RWPE2 (cell line): ENCODE measurements at places on chromosomes 11 and 22.
A peak's percentile ranks its signal among the peaks of the same experiment; 100 is the strongest.

GRCh38 chr11:17405232-17406005 is 17.0 kb upstream of the KCNJ11 start:
- H3K4me1 ChIP-seq = no peaks in the 10 kb centered on the region
- no peak overlapping the region for H3K4me3 ChIP-seq
- no peaks in the 10 kb centered on the region for H3K27me3 ChIP-seq

DNA sequence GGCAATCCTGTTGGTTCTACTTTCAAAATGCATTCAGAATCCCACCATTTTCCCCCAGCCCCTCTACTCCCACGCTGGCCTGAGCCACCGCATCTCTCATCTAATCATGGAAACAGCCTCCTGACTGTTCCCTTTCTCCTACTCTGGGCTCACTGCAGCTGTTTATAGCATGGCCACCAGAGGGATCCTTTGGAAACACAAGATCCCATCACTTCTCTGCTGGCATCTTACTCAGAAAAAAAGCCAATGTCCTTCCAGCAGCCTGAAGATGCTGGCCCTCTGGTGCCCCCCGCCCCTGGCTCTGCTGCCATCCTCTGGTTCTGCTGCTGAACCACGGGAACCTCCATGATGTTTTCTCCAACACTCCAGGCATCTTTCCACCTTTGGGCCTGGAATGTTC is 11.1 kb downstream of the MS4A8 start:
- H3K4me3 ChIP-seq = no peak overlapping the region
- no peaks in the 10 kb centered on the region for H3K36me3 ChIP-seq
- DNase-seq = no peak
- no peak overlapping the region for H3K27ac ChIP-seq
- peaks cover 6% of the 10 kb centered on the region for H3K27me3 ChIP-seq

DNA sequence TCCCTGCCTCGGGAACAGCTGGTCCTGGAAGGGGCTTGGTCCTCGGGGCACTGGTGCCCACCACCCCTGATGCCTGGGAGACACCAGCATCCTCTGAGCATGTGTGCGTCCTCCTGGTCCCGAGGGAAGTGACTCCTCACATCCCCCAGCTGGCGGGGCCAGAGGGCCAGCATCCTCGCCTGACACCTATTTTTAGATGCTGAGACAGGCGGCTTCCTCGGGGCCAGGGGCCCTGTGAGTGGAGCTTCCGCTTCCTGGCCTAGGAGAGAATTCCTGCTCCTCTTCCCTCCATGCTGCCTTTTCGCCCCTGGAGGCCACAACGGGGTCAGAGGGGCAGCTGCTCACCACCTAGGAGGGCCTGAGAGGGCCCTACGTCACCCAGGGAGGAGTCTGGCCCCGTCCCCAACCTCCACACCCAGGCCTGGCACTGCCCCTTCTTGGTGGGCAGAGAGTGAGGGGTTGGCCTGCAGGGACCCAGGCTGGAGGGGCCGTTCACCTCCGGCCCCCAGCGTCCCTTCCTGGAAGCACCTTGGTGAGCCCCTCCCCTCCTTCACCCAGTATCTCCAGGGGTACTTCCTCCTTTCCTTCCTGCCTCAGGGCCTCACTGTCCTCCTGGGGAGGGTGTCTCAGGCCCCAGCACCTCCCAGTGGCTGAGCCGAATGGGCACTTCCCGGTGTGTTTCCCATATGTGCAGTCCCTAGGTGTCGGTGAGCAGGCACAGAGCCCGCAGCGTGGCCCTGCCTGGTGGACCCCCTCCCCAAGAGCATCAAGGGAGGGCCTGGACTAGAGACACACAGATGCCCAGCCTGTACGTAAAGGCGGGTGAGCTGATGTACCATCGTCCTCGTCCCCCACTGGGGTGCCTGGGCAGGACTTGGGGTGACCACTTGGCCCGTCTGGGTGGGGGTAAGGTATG is 6.1 kb downstream of the CD81 start:
- no peak for DNase-seq
- H3K4me1 ChIP-seq = peaks cover 24% of the 10 kb centered on the region
- no peaks in the 10 kb centered on the region for H3K27me3 ChIP-seq
- H3K36me3 ChIP-seq = peaks cover 16% of the 10 kb centered on the region

DNA sequence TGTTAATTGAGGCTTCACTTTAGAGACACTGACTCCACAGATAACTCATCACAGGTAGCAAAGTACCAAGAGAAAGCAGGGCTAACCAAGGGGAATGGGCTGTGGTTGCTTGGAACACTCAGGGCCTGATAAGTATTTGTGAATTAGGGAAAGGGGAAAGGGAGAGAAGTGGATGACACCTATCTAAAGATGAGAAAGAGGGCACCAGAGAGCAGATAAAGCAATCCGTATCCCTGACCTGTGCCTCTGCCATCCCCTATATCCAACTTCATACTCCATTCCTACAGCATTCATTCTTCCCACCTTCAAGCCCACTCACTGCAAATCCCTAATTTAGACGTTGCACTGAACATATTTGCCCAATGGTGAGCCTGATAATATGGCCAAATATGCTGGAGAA is 43.0 kb upstream of the API5 start:
- H3K27ac ChIP-seq = no peak overlapping the region
- H3K4me3 ChIP-seq = no peak overlapping the region
- no peaks in the 10 kb centered on the region for H3K36me3 ChIP-seq
- no peaks in the 10 kb centered on the region for H3K27me3 ChIP-seq
- no peaks in the 10 kb centered on the region for H3K4me1 ChIP-seq
- no peak for DNase-seq

DNA sequence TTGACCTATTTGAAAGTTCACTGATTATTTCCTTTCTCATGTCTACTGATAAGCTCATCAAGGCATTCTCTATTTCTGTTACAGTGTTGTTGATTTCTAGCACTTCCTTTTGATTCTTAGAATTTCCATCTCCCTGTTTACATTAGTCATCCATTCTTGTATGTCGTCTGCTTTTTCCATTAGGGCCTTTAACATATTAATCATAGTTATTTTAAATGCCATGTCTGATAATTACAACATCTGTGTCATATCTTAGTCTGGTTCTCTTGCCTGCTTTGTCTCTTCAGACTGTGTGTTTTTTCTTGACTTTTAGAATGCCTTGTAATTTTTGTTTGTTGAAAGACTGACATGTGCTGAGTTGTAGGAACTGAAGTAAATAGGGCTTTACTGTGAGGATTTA is 602.1 kb downstream of the SOX6 start:
- H3K27me3 ChIP-seq = no peaks in the 10 kb centered on the region
- no peaks in the 10 kb centered on the region for H3K4me1 ChIP-seq
- no peak for DNase-seq
- H3K4me3 ChIP-seq = no peak overlapping the region

DNA sequence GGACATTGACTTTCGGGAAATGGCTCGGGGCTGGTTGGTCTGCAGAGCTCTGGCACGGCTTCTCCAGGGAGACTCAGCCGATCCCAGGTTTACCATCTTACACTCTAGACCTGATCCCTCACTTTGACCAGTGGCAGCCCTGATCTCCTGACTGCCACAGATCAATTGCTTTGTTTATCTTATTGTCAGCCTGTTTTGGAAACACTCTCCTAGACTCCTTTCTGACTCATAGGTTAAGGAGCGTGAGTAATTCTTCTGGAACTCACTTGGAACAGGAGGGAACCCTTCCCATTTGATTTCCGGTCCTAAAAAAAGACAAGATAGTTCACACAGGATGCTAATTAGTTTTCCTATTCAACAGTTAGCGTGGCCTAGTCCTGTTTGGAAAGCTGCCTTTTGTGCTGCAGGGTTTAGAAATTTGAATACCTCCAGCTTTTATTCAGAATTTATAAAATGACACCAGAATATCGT is 16.0 kb upstream of the BMAL1 start:
- H3K4me3 ChIP-seq = no peak overlapping the region
- H3K27me3 ChIP-seq = no peaks in the 10 kb centered on the region
- peak overlapping the region; percentile 100 for H3K27ac ChIP-seq
- peaks cover 39% of the 10 kb centered on the region for H3K4me1 ChIP-seq

DNA sequence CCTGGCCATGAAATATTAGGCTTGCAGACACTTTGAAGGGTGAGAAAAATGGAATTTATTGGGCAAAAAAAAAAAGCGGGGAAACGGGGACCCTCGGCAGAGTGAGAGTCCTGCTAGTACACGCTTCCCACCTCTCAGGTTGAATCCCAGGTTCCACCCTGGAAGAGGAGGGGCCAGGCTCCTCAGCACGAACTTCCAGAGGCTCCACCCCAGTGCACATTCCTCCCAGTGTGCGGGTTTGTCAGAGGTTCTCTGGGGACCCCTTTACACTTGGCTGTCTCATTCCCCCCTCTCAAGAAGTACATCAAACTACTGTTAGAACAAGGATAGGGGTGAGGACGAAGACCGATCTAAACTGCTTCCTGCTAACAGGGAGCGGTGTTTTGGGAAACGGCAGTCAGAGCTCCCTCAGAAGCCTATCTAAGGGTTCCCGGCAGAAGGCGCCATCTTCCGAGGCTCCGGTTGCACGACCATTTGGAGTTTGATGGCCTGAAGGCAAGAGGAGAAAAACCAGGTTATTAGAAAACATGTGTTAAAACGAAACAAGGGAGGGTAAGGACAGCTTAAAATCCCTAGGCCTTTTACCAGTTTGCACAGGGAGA is 27.5 kb downstream of the FOLR3 start:
- no peak for DNase-seq
- no peak overlapping the region for H3K4me3 ChIP-seq
- H3K27ac ChIP-seq = no peak overlapping the region
- H3K36me3 ChIP-seq = no peaks in the 10 kb centered on the region
- no peaks in the 10 kb centered on the region for H3K4me1 ChIP-seq

- DNase-seq = no peak
- no peak overlapping the region for H3K4me3 ChIP-seq
- no peaks in the 10 kb centered on the region for H3K27me3 ChIP-seq
- peaks cover 62% of the 10 kb centered on the region for H3K36me3 ChIP-seq
- no peak overlapping the region for H3K27ac ChIP-seq
- no peaks in the 10 kb centered on the region for H3K4me1 ChIP-seq
These were observed 2.4 kb downstream of the KAT5 start for GRCh38 chr11:65714433-65714832.

GRCh38 chr11:31340903-31341572 is 28.5 kb downstream of the DCDC1 start:
- no peaks in the 10 kb centered on the region for H3K4me1 ChIP-seq
- H3K4me3 ChIP-seq = no peak overlapping the region
- H3K27me3 ChIP-seq = no peaks in the 10 kb centered on the region

- H3K27me3 ChIP-seq = no peaks in the 10 kb centered on the region
- H3K36me3 ChIP-seq = no peaks in the 10 kb centered on the region
- DNase-seq = no peak
- H3K4me3 ChIP-seq = no peak overlapping the region
- H3K27ac ChIP-seq = no peak overlapping the region
These were observed 8.4 kb downstream of the APOL4 start for GRCh38 chr22:36193171-36193570.

GRCh38 chr22:45842291-45842991 is 134.5 kb downstream of the WNT7B start:
- H3K4me1 ChIP-seq = peaks cover 2% of the 10 kb centered on the region
- H3K27ac ChIP-seq = no peak overlapping the region
- DNase-seq = no peak
- H3K27me3 ChIP-seq = no peaks in the 10 kb centered on the region

DNA sequence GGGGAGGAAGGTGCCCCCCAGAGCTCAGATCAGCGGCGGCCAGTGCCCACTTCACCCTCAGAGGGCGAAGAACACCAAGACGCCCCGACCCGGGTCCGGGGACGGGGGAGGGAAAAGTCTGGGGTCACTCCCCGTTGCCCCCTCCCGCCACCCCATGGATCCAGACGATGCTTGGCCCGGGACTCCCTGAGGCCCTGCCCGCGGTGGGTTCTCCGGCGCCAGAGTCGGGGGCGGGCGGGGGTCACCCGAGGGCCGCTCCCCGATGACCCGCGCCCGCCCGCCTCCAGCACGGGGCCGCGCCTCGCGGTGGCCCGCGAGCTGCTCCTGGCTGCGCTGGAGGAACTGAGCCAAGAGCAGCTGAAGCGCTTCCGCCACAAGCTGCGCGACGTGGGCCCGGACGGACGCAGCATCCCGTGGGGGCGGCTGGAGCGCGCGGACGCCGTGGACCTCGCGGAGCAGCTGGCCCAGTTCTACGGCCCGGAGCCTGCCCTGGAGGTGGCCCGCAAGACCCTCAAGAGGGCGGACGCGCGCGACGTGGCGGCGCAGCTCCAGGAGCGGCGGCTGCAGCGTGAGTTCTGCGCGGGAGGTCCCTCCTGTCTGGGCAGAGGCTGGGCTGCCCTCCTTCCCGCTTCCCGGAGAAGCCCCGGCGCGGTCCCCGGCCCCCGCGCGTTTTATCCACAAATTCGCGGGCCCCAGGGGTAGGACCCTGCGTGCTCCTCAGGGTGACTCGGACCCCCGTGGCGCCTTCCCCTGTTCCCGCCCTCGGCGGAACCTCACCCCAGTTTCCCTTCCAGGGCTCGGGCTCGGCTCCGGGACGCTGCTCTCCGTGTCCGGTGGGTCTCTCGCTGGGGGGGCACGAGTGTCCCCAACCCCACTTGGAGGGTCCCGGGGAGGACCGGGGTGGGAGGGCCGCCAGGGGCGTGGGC is 1.1 kb downstream of the NLRP6 start:
- no peaks in the 10 kb centered on the region for H3K4me1 ChIP-seq
- no peaks in the 10 kb centered on the region for H3K36me3 ChIP-seq

- no peaks in the 10 kb centered on the region for H3K27me3 ChIP-seq
- H3K36me3 ChIP-seq = peaks cover 3% of the 10 kb centered on the region; the same call in 1 of the 2 replicates
- no peak overlapping the region for H3K4me3 ChIP-seq
- peaks cover 49% of the 10 kb centered on the region for H3K4me1 ChIP-seq
- H3K27ac ChIP-seq = peak overlapping the region; percentile 11
These were observed 6.4 kb downstream of the PACSIN2 start for GRCh38 chr22:43008509-43008908.

GRCh38 chr11:40573254-40573891 is 886.1 kb downstream of the LRRC4C start:
- no peak overlapping the region for H3K27ac ChIP-seq
- H3K4me1 ChIP-seq = no peaks in the 10 kb centered on the region
- no peak for DNase-seq
- no peak overlapping the region for H3K4me3 ChIP-seq

DNA sequence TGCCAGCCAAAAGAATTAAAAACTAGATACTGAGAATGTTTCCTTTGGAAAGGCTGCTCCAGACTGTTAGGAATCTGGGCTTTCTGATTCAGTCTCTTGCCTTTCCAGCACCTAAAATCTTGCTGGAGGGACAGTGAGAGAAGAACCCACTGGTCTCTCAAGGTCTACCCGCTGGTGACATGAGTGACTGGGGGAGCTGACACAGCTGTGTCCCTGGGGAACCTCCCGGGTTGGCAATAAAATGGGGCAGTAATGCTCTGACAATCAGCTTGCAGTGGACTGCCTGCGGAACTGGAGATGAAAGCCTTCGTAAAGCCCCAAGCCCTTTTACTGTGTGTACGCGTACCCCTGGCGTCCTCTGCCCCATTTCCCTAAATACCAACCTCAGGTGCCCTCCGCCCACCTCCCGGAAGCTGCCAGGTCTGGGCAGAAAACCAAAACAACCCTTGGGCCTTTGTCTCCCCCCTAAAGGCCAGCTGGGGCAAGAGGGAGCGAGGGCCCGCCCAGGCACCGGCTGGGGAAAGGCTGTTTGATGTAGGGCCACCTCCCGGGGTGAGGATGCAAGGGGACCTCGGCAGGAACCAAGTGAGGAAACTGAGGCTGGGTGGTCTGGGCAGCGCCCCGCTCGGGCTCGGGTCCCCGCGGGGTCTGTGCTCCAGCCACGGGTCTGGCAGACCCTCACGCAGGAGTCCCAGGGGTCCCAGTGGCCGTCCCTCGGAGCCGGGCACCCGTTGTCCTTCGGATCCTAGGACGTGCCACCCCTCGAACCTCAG is 741 bp downstream of the CARS1 start:
- DNase-seq = no peak
- peaks cover 20% of the 10 kb centered on the region for H3K4me1 ChIP-seq
- peaks cover 41% of the 10 kb centered on the region for H3K36me3 ChIP-seq
- peak overlapping the region; percentile 86 for H3K4me3 ChIP-seq
- no peaks in the 10 kb centered on the region for H3K27me3 ChIP-seq
